ENCODE measurements at places on chromosomes 3 and 15. TPM values are rescaled to one million over a fixed set of nuclear protein-coding genes. Genes with fewer than 3 reads are reported as not detected.

B3GALNT1 gene
- 133 TPM for total RNA-seq

AKAP13 gene
- 142 TPM for total RNA-seq

REC114 gene
- not detected for total RNA-seq

BCHE gene
- 15.1 TPM for total RNA-seq

LRRIQ4 gene
- 0.31 TPM for total RNA-seq

DNA sequence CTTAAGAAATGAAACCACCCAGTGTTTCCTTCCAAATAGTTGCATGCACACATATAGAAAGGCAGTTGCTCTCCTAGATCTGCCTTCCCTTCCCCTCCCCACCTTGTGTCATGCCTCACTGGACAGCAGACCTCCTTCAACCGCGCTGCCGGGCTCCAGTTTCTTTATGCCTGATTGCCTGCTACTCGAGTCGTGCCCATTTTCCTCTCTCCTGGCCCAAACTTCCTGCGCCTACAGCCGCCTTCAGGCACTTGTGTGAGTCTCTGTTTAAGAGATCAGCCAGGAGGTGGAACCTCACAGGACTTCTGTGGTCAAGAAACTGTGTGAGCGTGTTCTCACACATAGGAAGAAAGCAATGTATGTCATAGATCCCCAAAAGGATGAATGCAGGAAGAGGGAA is 8.8 kb upstream of the FAM107A start:
- DNase-seq: no peak

DNA sequence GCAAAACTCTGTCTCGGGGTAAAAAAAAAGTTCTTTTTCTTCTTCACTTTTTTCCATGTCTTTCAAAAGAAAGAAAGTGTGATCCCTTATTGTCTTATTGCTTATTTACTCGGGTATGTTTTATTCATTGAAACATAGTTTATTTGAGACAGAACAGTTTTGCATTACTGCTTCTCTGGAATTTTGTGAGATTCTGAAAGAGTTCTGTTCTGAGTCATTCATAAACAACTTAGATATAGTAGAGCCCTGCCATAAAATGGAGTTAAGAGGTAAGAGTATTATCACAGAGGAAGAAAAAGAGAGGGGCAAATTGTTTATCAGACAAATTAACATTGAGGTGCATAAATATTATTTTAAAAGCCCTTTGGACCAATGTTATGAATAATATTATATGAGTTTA is 522.2 kb downstream of the ROBO2 start:
- no peak for DNase-seq

GRCh38 chr3:37985637-37986320 is 4.8 kb upstream of the VILL start:
- peak; percentile 38 for DNase-seq

GRCh38 chr15:31263751-31264558 is 62.7 kb upstream of the KLF13 start:
- DNase-seq: peak; percentile 34

GRCh38 chr3:99772671-99773070 is 45.0 kb upstream of the CMSS1 start:
- no peak for DNase-seq

DNA sequence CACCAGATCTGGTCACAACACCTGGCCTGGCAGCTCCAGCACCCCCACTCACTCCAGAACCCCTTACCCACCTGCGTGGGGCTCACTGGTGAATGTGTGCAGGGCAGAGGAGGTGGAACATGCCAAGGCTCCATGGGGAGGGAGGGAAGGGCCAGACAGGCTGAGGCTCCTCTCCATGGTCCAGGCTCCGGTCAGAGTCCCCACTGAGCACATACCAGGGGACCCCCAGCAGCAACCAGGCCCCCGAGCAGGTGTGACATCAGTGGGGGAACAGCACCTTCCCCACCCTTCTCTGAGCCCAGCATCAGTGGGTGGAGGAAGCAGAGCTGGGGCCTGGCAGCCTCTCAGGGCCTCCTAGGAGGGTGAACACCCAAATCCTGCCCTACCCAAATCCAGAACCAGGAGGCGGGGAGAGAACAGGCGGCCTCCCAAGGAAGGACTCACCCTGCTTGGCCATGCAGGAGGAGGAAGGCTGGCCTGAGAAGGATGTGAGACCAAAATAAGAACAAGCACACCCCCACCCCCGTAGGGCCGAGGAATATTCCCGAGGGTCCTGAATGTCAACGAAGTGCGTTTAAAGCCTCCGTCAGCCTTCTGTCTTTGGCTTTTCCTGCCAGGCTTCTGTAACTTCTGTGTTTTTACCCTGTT is 1.1 kb upstream of the GP9 start:
- no peak for DNase-seq

DNA sequence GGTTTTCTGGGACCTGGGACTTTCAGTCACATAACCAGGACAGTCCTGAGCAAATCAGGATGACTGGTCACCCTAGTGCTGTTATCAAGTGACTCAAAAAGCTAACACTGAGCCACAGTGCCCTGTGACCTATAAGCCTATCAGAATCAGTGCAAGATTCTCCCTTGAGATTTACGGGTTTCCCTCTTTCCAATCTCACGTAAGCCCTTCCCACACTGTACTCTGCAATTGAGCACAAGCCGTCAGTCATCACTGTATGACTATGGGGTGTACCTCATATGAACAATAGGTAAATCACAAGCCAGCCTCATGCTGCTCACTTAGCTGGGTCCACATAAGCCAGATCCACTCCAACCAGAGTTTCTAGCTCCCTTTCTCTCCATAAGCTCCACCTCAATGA is 21.0 kb upstream of the CLDN18 start:
- no peak for DNase-seq

DNA sequence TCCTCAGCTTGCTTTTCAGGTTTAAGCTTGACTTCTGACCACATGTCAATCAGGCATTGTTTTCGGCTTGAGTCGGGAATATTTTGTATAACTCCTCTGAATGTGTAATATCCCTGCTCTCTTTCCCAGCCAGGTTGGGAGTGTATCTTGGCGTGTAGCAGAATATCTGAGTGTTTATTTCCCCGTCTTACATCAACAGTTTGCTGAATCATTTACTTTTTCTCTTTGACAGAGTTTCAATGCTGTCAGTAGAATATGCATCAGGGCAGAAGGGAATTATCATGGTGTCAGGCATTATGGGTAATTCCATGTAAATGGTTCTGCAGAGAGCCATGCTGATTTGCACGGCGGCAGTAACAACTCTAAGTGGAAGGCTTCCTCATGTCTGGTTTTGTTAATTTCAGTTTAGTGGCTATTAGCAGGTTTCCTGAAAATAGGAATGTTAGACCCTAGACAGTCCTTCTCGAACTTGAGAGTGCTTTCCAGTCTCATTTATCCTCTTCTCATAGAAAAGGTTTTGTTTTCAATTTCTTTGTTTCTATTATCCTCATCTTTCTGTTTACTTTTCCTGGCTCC is 566.3 kb downstream of the AGBL1 start:
- DNase-seq: no peak

DNA sequence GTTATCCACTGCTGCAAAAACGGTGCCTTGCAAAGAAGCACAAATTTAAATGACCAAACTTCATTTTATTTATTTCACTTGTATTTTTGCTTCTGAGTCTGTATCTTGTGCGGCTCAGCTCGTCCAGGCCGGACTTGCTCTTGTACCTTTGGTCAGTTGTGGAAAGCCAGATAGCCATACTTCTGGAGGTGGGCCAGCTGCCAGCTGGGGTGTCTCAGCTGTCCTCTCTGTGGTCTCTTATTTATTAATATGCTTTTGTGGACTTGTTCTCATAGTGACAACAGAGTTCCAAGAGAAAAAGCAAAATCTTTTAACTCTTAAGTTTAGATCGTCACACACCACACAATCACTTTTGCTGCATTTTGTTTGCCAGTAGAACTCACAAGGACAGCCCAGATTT is 87.7 kb downstream of the IL1RAP start:
- DNase-seq: no peak

GRCh38 chr3:42807929-42808328 is 1.3 kb upstream of the ACKR2 start:
- no peak for DNase-seq

- DNase-seq: no peak
Measured at GRCh38 chr15:50241684-50242450, 23.7 kb downstream of the HDC start.

GRCh38 chr3:41682382-41682781 is 279.5 kb downstream of the ULK4 start:
- DNase-seq: no peak

DNA sequence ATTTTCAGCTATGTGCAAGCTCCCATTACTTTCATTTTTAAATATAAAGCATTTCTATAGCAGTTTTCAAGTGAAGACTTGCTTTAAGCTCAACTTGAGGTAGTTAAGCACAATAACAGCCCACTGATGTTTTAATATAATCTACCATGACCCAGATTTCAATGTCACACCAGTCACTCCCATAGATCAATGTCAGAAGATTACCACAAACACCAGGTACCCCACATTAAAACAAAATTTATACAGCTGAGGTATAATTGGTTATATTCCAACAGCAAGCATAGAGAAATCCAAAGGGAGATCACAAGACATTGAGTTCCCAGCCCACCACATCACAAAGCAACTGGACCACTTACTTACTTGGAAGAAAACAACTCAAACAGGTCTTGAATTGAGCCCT is 22.8 kb downstream of the GTPBP8 start:
- no peak for DNase-seq

- no peak for DNase-seq
Measured at GRCh38 chr3:10757021-10757820, 58.8 kb upstream of the SLC6A11 start.

DNA sequence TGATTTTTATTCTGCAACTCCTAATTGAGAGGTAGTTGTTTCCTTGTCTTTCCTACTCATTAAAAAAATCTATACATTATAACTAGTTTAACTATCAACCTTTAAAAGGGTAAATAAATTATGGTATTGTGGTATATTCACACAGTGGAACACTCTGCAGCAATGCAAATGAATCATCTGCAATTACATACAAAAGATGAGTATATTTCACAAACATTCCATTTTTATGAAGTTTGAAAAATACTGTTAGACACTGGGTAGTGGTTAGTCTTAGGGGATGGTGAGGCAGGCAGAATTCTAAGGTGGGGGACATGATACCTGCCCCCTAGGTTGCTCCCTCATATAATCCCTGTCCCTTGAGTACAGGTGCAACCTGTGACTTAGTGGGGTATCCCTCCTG is 44.0 kb upstream of the MAGI1 start:
- DNase-seq: no peak

Measured in occipital lobe (tissue), 3 donors.